Stimulated activated CD4-positive, alpha-beta T cell treated with anti-CD3 and anti-CD28 coated beads, Interleukin-15, amount 100 ng/mL, for 1 hour (primary cell): ENCODE measurements at places on chromosomes 7 and 10.

DNA sequence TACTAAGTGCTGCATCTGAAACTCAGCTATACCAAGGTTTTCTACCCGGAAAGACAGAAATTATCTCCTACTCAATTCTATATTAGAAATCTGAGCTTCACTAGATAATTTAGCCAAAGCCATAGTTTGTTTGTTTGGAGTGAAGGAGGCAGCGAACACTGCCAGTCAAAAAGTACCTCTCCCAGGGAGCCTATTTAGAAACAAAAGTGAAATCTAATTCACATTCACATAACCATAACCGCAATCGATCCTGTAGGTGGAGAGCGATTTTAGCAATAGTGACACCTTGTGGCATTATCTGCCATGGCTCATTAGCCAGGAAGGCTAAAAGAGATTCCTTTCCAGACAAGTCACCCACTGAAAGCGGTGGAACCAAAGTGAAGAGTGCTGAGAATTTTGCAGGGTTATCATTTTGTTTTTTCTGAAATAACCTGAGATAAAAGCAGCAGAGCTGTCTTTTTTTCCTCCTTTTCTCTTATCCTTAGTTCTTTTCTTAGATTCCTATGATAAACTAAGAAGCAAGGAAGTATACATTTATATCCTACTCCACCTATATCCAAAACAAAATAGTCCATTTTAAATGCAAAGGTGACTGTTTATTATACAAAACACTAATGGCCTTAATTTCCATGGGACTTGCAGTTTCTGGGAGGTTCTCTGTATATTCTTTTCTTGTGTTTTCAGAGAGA lies 83.7 kb upstream of the BET1 start:
- DNase-seq = no peak

DNA sequence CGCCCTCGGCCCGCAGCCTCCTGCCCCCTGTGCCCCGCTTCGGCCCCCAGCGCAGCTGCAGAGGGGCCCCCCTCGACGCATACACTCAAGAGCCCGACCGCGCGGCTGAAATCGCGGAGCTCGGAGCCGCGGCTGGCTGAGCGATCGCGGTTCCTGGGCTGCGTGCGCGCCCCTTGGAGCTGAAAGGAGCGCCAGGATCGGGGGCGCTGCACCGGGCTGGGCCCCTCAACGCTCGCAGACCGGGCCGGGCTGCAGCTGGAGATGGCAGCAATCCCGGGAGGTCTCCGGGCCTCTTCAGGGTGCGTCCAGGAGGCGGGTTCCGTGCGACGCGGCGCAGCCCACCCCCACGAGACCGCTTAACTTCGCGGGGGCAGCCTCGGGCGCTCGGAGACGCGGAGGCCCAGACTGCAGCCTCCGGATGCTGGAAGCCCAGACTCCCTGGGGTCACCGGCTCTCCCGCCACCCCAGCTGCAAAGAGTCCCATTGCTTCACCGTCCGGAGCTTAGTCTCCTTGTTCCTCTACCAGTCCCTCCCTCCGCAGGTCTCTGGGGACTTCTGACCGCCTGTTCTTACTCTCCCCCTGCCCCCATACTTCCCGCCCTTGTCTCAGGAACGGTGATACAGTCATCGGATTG lies 73.0 kb upstream of the LRRC4 start:
- DNase-seq = no peak

DNA sequence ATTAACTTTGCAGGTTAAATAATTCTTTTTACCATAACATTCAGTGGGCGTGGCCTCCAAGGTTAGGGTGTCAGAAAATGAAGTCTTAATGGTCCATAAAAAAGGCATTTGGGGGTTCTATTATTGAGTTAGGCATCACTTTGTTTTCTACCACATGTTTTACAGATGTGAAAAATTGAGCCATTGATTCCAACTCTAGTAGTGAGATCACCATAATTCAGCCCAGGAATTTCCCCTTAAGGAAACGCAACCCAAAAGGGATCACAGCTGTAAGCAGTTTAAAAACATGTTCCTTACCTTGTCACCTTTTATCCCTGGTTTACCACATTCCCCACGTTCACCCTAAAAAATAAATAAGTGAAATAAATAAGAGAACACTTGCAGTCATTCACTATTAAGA lies 24.9 kb downstream of the COL28A1 start:
- no peak for DNase-seq

DNA sequence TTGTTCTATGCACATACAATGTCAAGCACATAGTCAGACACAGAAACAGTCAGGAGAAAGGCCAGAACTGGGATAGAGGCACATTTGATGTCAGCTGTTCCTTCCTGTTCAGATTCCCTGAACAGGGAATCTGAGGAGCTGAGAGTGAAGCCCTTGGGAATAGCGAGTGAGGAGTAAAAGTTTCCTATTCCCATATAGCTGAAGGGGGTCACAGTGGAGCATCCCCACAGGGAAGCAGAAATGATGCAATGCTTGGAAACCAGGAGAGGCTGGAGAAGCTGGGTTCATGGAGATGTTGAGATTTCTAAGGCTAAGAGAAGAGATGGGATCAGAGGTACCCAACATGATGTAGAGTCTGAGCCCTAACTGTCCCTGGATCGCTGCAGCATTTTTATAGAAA lies 11.3 kb upstream of the PRXL2A start:
- no peak for DNase-seq

- no peak for DNase-seq
Observed at GRCh38 chr10:71599518-71599917, 120.1 kb downstream of the C10orf105 start.

- DNase-seq = no peak
Observed at GRCh38 chr10:13420532-13421307, 72.6 kb upstream of the SEPHS1 start.

DNA sequence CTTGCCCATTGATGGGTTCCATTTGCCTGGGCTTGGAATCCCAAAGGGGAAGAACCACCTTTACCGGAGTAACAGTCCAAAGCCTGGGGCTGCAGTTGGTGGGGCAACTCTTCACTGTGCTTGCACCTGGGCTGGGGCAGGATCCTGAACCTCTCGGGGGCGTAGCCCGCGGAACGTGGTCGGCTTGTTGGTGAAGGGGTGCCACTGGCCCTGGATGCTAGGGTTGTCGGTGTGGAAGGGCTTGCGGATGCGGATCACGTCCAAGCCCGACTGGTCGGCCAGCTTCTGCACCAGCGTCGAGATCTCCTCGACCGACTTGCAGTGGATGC lies 710 bp downstream of the MRPL43 start:
- no peak for DNase-seq

DNA sequence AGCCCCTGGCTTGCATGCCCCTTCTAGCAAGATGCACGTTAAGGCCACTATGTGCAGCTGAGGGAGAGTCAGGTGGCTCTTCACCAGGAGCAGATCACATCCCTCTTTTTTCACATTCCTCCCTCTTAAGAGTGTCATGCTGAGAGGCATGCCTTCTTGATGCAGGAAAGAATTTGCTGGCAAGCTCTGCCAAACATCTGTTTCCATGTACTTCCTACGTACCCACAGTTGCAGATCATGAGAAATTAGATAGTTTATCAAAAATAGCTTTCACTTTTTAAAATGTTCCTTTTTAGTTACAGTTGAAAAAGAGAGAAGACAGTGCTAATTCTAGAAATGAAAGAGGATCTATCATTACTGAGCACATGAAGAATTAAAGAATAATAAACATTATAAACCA lies 79.7 kb upstream of the ZNF722 start:
- no peak for DNase-seq

DNA sequence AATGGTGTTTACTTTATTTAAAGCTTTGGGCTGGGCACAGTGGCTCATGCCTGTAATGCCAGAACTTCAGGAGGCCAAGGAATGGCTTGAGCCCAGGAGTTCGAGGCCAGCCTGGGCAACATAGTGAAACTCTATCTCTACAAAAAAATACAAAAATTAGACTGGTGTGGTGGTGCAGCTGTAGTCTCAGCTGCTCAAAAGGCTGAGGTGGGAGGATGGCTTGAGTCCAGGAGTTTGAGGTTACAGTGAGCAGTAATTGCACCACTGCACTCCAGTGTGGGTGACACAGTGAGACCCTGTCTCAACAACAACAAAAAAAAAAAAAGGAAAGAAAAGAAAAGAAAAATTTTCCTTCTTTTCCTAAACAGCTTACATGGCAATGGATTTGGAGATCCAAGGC lies 22.0 kb downstream of the SLC16A9 start:
- no peak for DNase-seq

DNA sequence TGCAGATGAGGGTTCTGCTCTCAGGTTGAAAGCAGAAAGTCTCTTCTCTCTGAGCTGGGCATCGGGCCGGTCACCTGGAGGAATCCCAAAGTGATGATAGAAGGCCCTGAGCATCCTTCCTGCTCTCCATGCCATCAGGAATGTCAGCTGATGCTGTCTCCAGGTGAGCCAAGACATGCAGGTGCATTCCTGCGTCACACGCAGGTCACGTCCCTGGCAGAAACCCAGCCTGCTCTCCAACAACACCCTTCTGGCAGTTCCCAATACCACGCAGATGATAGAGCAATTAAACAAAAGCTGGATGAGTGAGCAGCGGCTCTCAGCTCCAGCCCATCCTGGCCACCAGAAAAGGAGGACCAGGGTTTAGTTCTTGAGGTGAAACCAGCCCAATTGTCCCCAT lies 6.9 kb upstream of the WIPI2 start:
- no peak for DNase-seq

DNA sequence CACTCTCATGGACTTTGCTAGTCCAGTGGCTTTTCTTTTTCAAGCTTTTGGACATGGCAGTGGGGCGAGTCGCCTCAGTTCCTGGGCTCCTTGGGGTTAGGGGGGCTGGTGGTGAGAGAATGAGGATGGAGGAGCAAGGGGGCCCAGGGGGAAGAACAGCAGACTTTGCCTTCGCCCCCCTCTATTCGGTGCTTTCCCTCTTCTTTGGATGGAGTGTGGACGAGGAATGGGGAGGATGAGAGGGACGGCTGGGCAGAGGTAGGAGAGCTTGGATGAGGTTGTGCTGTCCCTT lies 255 bp downstream of the MAGI2 start:
- DNase-seq = no peak

GRCh38 chr7:70830060-70830395 lies 301.9 kb upstream of the GALNT17 start:
- DNase-seq = no peak

GRCh38 chr10:58384544-58384998 lies 639 bp upstream of the TFAM start:
- DNase-seq = no peak

DNA sequence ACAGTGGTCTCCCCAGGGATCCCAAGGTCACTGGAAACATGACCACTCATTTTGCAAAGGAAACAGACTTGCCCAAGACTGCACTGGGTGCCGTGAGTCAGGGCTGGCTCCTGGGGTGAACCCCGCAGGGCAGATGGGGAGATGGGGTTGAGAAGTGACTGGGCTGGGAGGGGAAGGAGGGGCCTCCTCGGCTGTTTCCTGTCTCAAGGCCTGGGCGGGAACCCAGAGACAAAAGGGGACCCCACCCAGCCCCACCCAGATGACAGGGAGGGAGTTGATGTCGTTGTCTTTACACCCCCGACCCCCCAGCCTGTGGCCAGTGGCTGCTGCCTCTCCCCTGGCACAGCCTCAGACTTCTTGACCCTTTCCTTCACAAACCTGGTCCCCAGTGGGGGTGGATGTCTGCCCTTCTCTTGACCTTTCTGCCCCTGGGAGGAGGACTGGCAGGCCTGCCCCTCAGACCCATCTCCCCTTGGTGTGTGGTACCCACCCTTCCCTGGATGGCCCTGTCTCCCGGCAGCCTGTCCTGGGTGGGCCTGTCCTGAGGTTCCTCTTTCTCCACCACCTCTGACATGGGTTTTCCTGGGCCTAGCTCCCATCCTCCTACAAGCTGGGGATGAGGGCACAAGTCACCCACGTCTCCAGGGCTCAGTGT lies 1.4 kb downstream of the MYO1G start:
- peak; percentile 53 for DNase-seq

DNA sequence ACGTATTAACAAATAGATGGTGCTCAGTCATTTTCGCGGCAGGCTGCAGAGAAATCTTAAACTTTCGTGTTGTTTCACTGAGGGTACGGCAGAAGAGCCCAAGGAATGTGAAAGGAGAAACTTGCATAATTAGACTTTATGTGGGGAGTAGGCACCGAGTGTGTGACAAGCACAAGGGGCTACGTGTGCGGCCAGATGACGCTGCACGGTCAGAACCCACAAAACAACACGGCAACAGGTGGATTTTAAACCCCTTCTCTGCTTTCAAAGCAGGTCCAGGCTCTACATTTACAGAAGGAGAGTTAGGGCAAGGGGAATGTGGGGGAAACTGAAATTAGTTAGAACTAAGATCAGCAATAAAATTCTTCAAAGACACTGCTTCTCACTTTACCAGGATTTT lies 392 bp upstream of the UCN3 start:
- DNase-seq = no peak

DNA sequence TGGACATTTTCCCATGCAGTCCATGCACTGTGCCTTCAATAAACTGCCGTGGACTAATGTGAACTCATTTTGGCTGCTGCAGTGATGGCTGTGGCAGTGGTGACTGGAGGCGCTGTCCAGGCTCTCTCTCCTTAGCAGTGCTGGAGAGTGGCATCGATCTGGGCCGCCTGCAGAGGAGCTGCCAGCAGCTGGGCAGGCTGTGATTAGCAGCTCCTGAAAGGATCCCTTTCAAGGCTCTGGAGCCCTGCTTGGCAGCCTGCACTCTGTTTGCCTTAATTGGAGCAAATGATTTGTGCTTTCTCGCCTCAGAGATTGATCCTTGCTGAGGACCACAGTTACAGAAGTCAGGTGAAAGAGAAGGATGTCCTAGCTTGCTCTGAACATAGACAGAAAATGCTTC lies 130.1 kb upstream of the VWC2 start:
- DNase-seq = no peak

DNA sequence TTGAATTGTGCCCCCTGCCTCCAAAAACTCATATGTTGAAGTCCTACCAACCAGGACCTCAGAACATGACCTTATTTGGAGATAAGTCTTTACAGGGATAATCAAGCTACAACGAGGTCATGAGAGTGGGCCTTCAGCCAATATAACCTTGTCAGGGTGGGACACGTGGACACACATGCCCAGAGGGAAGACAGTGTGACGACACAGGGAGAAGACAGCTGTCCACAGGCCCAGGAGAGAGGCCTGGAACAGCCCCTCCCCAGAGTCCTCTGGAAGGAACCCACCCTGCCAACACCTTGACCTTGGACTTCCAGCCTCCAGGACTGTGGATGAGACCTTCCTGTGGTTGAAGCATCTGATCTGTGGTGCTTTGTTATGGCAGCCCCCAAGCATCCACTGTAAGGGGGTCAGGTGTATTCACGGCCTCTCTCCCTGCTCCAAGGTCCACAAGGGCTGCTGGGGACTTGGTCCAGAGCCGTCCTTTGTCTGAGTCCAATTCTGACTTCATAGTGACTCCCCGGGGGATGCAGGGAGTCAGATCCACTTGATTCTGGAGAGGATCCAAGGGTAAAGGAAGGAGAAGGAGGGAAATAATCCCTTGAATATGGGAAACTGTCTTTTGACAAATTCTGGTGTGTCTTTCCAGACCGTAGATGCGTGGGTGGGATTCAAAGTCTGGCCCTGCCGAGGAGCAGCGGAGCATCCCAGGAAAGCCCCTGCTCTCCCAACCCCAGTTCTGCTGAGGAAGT lies 7.0 kb downstream of the CALML3 start:
- no peak for DNase-seq

GRCh38 chr10:119341459-119342301 lies 134.3 kb downstream of the GRK5 start:
- peak; percentile 14 for DNase-seq

- DNase-seq = no peak
Observed at GRCh38 chr10:6601246-6601805, 21.2 kb upstream of the PRKCQ start.
